ENCODE measurements at places on chromosomes 7 and 10.
A peak's percentile ranks its signal among the peaks of the same experiment; 100 is the strongest.

- DNase-seq, result no peak
- H3K36me3 ChIP-seq, result no peaks in the 10 kb centered on the region
- H3K27ac ChIP-seq, result no peak overlapping the region
- no peaks in the 10 kb centered on the region for H3K4me1 ChIP-seq
- H3K27me3 ChIP-seq, result no peaks in the 10 kb centered on the region
These were observed 225.4 kb upstream of the ZWINT start for GRCh38 chr10:56586461-56586891.

GRCh38 chr7:154345093-154345492 lies 292.9 kb downstream of the DPP6 start:
- no peak overlapping the region for H3K27ac ChIP-seq
- H3K4me3 ChIP-seq, result no peak overlapping the region
- no peaks in the 10 kb centered on the region for H3K27me3 ChIP-seq
- DNase-seq, result no peak
- no peaks in the 10 kb centered on the region for H3K36me3 ChIP-seq

DNA sequence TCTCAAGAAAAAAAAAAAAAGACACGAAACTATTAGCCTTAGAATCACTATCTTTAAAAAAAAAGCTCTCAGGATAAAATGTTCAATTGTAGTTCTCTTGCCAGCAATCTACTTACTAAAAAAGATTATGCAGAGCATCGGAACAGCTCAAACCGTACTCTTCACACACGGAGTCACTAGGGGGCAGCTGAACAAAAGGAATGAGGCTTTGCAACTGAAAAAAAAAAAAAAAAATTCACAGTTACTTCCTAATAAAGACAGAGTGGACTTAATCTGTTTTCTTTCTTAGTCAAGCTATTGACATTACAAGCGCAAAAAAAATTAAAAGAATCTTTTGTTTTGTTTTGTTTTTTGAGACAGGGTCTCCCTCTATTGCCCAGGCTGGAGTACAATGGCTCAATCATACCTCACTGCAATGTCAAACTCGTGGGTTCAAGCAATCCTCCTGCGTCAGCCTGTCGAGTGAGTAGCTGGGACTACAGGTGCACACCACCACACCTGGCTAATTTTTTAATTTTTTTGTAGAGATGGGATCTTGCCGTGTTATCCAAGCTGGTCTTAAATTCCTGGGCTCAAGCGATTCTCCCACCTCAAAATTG lies 11.5 kb downstream of the PMS2 start:
- H3K27me3 ChIP-seq, result no peaks in the 10 kb centered on the region
- no peak for DNase-seq
- no peak overlapping the region for H3K4me3 ChIP-seq
- H3K36me3 ChIP-seq, result peaks cover 82% of the 10 kb centered on the region
- H3K27ac ChIP-seq, result peak overlapping the region; percentile 29
- no peaks in the 10 kb centered on the region for H3K4me1 ChIP-seq

GRCh38 chr10:88106366-88106765 lies 242.9 kb downstream of the PTEN start:
- H3K36me3 ChIP-seq, result no peaks in the 10 kb centered on the region
- peaks cover 28% of the 10 kb centered on the region for H3K4me1 ChIP-seq

- H3K4me1 ChIP-seq, result no peaks in the 10 kb centered on the region
- no peak overlapping the region for H3K4me3 ChIP-seq
- DNase-seq, result no peak
- peaks cover 17% of the 10 kb centered on the region for H3K27me3 ChIP-seq
- H3K27ac ChIP-seq, result no peak overlapping the region
These were observed 121.7 kb downstream of the FAM204A start for GRCh38 chr10:118220346-118220850.

Data from activated T-cell treated with anti-CD3 and anti-CD28 coated beads, Interleukin-2, amount 50 U/mL, for 24 hours (primary cell).